NCI-H1436 (cell line): ENCODE measurements at places on chromosomes 16 and 17.

GRCh38 chr17:44005527-44006271, 1.3 kb downstream of the NAGS start:
- no peak for DNase-seq

GRCh38 chr17:1164935-1165556, 14.7 kb downstream of the ABR start:
- no peak for DNase-seq

DNA sequence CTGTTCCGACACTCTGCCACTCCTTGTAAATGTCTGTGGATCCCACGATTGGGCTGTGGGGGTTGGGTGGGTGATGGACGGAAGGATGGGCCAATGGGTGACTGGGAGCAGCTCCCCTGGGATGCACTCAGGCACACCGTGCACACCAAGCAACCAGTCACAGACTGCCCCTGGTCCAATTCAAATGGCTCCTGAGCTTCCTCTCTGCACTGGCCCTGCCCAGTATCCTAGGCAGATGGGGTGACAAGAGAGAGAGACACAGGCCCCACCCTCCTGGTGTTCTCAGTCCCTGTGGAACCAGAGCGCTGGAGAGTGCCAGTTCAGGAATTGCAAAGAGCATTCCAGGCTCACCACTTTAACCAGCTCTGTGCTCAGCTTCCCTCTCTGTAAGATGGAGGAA, 32.8 kb downstream of the BEAN1 start:
- no peak for DNase-seq

- DNase-seq: no peak
These were observed 283.6 kb downstream of the ABCC12 start for GRCh38 chr16:47872225-47872624.

GRCh38 chr17:15931394-15931793, 13.5 kb upstream of the ADORA2B start:
- DNase-seq: no peak
